CD4-positive, alpha-beta T cell treated with Interleukin-21 for 1 hour (primary cell): ENCODE measurements at places on chromosomes 5 and 9.

- DNase-seq = no peak
Observed at GRCh38 chr9:31615966-31616365, 768.5 kb upstream of the ACO1 start.

DNA sequence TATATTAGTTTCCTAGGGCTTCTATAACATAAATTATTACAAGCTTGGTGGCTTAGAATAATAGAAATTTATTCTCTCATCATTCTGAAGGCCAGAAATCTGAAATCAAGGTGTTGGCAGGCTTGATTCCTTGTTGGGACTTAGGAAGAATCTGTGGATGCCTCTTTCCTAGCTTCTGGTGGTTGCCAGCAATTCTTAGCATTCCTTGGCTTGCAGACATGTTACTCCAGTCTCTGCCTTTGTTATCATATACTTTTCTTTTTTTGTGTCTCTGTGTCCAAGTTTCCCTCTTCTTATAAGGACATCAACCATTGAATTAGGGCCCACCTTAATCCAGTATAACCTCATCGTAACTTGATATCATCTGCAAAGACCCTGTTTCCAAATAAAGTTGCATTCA is 31.4 kb downstream of the CTNNA1 start:
- DNase-seq = no peak

DNA sequence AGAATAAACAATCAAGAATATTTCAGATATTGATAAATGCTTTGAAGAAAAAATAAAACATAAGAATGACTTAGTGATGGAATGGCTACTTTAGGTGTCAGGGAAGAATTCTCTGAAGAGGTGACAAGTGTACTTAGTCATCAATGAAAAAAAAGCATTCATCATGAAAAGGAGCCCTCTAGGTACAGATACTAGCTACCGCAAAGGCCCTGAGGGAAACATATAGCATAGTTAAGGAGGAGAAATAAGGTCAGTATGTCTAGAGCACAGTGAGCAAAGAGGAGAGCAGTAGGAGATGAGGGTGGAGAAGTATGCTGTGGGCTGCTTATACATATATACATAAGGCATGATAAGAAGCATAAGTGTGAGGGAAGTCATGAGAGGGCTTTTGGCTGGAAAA is 41.8 kb downstream of the CSF2 start:
- no peak for DNase-seq

GRCh38 chr9:116490321-116490720 is 196.8 kb upstream of the TRIM32 start:
- no peak for DNase-seq

DNA sequence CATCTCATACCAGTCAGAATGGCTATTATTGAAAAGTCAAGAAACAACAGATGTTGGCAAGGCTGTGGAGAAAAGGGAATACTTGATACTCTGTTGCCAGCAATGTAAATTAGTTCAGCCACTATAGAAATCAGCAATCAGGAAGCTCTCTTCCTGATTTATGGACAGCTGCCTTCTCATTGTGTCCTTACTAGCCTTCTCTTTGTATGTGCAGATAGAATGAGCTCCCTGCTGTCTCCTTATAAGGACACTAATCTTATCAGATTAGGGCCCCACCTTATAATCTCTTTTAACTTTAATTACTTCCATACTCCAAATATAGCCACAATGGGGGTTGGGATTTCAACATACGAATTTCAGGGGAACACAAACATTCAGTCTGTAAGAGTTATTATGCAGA is 38.0 kb downstream of the KCNV2 start:
- DNase-seq = no peak

- no peak for DNase-seq
Observed at GRCh38 chr5:86118542-86118941, 499.2 kb upstream of the COX7C start.

DNA sequence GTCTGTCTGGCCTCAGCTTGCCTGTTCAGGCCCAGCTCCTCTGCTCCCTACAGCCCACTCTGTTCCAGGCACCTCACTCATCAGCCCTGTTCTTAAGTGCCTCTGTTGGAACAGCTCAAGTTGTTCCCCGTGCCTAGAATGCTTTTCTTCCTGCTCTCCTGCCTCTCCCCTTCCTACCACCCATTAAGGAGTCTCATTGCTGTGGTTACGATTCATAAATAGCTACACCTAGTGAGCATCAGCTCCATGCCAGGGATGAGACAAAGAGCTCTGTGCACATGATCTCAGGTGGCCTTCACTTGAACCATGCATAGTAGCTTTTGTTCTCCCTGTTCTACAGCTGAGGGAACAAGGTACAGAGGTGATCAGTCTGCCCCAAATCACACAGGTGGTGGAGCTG is 54.3 kb downstream of the PSD2 start:
- no peak for DNase-seq

DNA sequence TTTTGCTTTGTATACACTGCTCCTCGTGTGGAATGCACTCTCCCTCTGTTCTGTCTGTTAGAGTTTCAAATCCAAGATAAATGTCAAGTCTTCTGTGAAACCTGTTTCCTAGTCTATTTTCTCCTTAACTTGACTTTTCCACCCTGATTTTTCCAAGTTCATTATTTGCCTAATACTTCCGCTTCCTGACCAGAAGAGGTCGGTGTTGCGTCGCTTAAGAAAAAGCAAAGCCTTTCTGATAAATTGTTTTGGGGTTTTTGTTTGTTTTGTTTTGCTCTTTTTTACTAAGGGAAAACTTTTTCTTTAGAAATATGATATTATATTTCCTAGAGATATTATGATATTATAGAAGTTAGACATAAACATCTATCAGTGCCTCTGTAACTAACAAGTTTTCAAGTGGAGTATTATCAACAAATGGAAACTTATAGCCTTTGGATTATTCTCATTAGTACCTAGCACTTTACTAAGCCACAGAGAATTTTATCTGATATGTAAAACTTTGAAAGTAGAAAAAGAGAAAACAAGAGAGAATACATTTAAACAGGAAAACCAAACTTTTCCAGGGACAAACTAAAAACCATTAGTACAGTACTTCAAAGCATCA is 55.8 kb downstream of the PHAX start:
- peak; percentile 32 for DNase-seq

- no peak for DNase-seq
Observed at GRCh38 chr9:126164796-126165525, 161.7 kb upstream of the MVB12B start.

GRCh38 chr5:125554355-125554754 is 807.9 kb upstream of the ZNF608 start:
- DNase-seq = no peak

GRCh38 chr5:85453026-85453349 is 1068.3 kb upstream of the EDIL3 start:
- no peak for DNase-seq

GRCh38 chr5:179795863-179796833 is 2.4 kb downstream of the LTC4S start:
- peak; percentile 77 for DNase-seq

GRCh38 chr9:133121198-133121914 is at the start of gene RALGDS:
Gene RALGDS, minus strand, starts transcription at chr9:133121240. Its CDS starts 86 bp downstream, at chr9:133121154.
- peak; percentile 94 for DNase-seq

DNA sequence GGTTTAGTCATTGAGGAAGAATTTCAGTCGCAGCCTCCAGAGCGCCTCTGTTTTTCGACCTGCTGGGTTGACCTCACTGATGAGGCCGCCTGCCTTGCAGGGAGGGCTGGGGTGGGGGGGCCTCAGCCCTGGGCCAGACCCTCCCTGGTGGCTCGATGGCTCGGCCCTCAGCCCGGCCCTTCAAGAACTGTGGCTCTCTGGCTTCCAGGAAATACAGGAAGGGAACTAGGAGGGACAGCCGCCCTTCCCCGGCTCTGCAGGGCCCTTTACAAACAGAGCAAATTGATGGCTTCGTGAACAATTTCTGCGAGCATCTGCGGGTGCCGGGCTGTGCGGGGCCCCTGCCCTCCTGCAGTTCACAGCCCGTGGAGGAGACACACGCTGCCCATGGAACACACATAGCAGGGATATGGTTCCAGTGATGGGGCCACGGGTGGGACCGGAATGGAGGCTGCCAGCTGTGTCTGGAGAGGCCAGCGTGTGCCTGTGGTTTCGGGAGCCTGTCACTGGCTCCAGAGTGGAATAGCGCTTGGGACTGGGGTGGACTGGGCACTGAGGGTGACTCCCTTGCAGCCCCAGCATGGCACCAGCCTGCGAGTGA is 39.6 kb downstream of the COL5A1 start:
- no peak for DNase-seq

- DNase-seq = no peak
Observed at GRCh38 chr5:1080432-1080831, 31.4 kb downstream of the SLC12A7 start.

GRCh38 chr9:72471096-72471495 is 50.3 kb upstream of the TMC1 start:
- DNase-seq = no peak
